Dermis microvascular lymphatic vessel endothelial cell (primary cell): ENCODE measurements at places on chromosomes 7 and 10. TPM values are rescaled to one million over a fixed set of nuclear protein-coding genes. Genes with fewer than 3 reads are reported as not detected.

The POM121C gene
- 4.5 and 7.0 TPM in 2 replicates for total RNA-seq

The CFAP43 gene
- total RNA-seq, result under 0.01 TPM in 2 replicates

DNA sequence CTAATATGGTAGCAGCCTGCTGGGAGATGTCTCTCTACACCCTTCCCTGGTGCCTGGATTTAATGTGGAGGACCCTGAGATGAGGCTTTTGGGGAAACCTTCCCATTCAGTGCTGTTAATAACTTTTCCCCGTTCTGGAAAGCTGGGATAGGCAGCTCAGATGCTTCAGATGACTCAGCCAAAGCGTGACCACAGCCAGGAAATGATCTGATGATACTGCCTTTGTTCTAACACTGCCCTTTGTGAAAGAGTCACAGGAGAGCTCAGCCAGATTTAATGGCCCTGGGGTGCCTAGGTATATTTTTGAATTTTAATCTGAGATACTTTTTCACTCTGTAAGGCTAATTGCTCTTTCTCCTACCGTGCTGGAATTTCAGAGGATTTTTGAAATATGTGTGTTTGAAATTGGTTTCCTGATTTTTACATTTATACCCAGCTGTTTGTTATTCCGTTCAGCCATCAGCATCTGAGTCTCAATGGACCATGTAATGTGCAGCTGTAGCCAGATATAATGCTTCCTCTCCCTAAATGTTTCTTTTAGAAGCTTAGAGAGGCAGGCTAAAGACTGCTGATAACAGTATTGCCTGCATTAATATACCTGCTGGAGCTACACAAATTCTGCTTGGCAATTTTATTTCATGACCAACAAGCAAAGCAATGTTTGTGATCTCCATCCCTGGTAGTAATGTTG is 17.8 kb downstream of the CELF2 start:
- DNase-seq, result peak; percentile 95

GRCh38 chr7:33101906-33102305 is 7.3 kb downstream of the RP9 start:
- DNase-seq, result no peak

DNA sequence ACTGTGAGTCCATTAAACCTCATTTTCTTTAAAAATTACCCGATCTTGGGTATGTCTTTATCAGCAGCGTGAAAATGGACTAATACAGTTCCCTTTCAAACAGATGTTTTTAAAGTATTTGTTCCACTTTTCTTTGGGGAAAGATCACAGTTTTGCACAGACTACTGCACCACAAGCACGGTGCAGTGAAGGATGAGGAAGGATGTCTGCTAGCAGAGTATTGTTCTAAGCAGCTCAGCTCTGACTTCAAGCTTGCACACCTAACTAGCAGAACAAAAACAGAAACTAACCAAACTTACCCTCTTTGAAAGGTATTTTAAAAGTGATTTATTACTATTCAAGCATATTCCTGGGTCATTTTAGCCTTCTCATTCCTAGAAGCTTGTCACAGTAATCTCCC is 20.0 kb downstream of the THNSL1 start:
- DNase-seq, result no peak

- DNase-seq, result peak; percentile 60
Observed at GRCh38 chr10:104117839-104118323, 4.1 kb upstream of the SFR1 start.

GRCh38 chr7:41295455-41295815 is 407.5 kb downstream of the INHBA start:
- DNase-seq, result no peak

- DNase-seq, result no peak
Observed at GRCh38 chr7:29651477-29651876, 87.8 kb downstream of the PRR15 start.

DNA sequence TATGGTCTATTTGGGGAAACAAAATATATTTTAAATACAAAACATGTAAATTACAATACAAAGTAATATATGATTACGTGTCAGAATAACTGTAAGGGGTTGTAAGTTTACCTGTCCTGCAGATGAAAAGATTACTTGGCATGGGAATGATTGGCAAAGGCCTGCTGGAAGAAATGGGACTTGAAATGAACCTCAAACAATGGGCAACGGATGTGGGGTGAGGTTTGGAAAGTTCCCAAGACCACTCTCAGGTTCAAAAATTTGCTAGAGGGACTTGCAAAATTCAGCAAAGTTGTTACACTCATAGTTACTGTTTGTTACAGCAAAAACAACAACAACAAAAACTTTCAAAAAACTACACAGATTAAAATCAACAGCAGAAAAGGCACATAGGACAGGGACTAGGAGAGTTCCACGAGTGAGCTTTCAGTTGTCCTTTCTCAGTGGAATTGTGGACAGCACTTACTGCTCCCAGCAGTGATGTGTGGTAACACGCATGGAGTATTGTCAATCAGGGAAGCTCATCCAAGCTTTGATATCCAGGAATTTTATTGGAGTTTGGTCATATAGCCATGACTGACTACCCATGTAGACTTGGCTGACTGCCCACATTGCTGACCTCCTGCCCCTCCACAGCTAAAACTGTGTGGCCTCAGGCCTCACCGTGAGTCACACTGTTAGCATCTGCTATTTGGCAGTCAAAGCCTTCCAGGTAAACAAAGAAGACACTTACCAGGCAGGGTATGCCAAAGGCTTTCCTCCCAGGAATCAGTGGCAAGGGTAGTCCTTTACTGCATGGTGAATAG is 43.8 kb downstream of the EXOC6 start:
- DNase-seq, result peak; percentile 98

DNA sequence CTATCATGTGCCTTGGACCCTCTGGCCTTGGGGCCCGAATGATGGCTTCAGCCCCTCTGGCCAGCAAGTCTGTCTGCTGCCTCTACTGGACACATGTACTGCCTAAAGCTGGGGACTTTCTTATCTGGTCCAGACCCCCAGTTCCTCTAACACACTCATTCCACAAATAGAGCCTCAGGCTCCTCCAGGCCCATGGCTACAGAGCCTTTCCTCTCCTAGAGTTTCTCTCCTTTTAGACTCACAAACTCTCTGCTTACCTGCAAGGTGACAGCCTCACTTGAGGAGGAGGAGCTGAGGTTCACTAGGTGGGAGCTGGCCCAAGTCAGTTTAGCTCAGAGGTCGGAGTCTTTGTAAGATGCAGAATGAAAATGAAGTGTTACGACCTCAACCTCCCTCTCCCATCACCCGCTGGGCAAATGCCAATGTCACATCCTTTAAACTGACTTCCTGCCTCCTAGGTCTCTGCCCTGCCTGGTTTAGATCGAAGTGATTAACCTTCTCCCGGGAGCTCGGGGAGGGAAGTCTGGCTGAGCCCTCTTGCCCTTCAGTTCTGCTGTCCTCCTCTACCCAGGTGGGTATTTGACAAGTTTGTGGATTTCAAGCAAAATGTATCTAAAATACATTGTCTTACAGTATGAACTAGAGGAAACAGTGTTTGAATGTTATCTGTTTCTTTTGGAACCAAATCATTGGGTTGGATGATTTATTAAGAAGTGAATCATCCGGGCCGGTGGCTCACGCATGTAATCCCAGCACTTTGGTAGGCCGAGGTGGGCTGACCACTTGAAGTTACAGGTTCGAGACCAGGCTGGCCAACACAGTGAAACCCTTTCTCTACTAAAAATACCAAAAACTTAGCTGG is 71.9 kb upstream of the TNS3 start:
- peak; percentile 67 for DNase-seq
